ENCODE measurements at places on chromosomes 1 and 21.

GRCh38 chr1:153565529-153566374, at the start of gene S100A2:
Gene S100A2 (minus strand): TSS chr1:153565844. CDS start chr1:153563877, 1,967 bp downstream.
- peak; percentile 94 for DNase-seq

GRCh38 chr21:41090981-41091380, 77.0 kb upstream of the BACE2 start:
- no peak for DNase-seq

- peak; percentile 99 for DNase-seq
These were observed 13.0 kb downstream of the WNT9A start for GRCh38 chr1:227934476-227935313.

GRCh38 chr1:10432910-10433700, 2.9 kb downstream of the CENPS start:
- DNase-seq = no peak

- DNase-seq = no peak
These were observed 730.2 kb downstream of the LRRIQ3 start for GRCh38 chr1:73467731-73468130.

DNA sequence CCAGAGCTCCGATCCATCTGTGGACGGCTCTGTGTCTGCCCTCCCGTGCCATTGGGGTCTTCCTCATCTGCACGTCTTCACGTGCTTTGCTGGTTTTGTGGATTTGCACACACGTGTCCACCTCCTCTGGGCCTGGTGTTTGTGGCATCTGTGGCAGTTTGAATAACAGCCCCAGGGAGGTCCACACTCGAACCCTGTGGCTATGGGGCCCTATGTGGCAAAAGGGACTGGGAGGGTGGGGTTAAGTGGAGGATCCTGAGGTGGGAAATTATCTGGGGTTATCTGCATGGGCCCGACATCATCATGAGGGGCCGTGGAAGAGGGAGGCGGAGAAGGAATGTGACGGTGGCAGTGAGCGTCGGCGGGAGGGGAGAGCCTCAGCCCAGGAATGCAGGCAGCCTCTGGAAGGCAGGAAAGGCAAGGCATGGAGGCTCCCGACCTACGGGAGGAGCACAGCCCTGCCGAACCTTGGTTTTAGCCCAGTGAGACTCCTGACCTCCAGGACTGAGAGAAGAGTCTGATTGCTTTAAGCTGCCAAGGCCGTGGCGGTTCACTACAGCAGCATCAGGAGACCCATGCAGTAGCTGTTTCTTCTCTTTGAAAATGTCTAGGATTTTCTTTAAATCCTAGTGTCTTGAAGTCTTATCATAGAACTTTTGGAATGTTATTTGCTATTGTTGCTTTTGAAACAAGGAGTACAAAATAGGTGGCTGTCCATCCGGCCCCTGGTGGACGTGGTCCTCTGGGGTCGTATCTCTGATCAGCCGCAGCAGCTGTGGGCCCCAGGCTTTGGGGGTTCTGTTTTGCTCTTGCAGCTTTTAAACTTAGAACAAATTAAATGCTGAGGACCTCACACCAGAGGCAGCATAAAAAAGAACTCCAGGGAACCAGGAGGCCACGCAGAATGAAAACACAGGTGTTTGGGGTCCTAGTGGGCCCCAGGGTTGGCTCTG, 40.0 kb upstream of the LRRC3 start:
- no peak for DNase-seq

DNA sequence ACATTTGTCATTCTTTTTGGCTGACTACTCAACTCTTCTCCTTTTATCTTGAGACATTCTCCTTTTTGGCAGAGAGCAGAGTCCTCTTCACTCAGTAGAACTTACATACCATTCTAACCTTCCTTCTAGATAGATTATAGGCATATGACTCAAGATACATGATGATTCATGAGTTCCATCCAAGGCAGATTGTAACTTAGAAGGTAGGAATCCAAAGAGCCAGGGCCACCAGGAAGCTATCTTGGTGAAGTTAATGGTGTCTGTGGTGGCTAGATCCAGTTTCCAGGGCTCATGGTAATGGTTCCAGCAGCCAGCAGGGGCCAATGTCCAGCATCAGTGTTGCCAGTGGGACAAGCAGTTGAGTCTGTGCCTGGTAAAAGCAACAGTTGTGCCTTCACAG, 76.1 kb upstream of the KIAA0040 start:
- DNase-seq = no peak

DNA sequence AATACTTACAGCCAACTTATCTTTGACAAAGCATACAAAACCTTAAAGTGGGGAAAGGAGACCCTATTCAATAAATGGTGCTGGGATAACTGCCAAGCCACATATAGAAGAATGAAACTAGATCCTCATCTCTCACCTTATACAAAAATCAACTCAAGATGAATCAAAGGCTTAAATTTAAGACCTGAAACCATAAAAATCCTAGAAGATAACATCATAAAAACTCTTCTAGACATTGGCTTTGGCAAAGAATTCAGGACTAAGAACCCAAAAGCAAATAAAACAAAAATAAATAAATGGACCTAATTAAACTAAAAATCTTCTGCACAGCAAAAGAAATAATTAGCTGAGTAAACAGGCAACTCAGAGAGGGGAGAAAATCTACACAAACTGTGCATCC, 335.6 kb upstream of the PBX1 start:
- no peak for DNase-seq

GRCh38 chr1:177305040-177306018, 134.6 kb downstream of the BRINP2 start:
- DNase-seq = no peak

- peak; percentile 93 for DNase-seq
These were observed 76.4 kb downstream of the ST3GAL3 start for GRCh38 chr1:43783671-43784205.

- no peak for DNase-seq
These were observed 315.0 kb upstream of the LRRC7 start for GRCh38 chr1:69252696-69253095.

DNA sequence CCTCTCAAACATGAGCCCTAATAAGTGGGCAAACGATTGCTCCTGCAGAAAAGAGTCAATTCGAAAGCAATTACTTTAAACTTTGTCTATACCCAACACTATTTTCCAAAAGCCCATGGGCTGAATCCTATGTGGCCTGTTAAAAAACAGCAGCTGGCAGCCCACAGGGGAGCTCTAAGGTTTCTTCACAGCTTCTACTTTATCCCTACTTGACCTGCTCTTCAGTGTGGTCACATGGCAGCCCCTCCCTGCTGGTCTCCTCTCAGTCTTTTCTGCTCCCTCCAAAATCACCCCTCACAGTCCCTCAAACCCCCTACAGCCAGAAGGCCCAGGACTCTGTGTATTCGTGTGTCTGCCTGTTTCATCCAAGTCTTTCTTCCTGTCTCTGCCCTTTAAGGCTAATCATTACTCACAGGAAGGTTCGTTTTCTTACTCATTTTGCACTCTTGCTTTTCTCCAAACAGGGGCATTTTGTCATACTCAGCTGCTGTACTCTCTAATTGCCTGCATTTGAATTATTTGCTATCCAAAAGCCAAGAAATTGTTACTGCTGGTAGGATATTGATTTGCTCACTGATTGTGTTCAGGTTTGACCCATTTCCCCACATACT, 62.4 kb upstream of the FAM3B start:
- DNase-seq = peak; percentile 3

DNA sequence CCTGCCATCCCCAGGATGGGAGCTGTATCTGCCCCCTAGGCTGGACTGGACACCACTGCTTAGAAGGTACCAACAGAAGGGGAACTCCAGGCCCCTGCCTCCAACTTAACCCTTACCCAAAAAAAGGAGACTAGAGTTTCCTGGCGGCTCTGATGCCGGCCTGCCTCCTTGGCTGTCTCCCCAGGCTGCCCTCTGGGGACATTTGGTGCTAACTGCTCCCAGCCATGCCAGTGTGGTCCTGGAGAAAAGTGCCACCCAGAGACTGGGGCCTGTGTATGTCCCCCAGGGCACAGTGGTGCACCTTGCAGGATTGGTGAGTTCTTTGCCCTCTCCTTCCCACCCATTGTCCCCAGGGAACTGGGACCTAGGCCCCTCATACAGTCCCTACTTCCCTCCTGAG, 8.1 kb upstream of the LRRC71 start:
- no peak for DNase-seq

DNA sequence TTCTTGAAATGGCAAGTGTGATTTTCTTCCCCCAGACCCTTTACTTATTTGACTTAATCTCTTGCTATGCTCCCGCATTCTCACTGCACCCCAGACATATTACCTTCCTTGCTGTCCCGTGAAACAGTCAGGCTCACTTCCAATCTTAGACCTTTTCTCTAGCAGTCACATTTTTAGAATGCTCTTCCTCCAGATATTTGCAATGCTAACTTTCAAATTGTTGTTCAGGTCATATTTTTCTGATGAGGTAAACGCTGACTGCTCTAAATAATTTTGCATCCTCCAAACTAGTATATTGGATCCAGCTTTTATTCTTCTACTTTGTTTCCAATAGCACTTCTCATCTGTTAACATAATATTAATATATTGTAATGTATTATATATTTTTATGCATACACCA, 648.2 kb upstream of the NEGR1 start:
- no peak for DNase-seq

DNA sequence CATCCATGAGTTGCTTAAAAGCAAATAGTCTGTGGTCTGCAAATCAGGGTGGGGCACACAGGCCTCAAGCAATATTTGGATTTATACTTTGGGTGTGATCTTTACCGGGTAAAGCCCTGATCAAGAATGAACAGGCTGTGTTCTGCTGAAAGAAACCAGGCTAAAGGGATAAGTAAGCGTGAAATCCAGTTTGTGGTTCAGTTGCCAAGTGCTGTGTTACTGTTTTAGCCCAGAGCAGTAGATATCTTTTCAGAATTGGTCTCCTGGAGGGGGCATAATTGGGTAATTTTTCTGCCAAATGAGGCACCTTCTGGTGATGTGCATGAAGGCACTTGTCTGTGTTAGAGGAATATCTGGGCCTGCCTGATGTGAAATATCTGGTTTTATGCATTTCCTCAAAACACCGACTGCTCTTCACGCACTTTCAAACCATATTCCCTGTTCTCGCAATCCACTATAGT, 21.4 kb downstream of the AIM2 start:
- DNase-seq = peak; percentile 23

- no peak for DNase-seq
These were observed 250.9 kb downstream of the MATN1 start for GRCh38 chr1:30472526-30472925.

GRCh38 chr1:11952455-11953109, 18.1 kb downstream of the PLOD1 start:
- no peak for DNase-seq

DNA sequence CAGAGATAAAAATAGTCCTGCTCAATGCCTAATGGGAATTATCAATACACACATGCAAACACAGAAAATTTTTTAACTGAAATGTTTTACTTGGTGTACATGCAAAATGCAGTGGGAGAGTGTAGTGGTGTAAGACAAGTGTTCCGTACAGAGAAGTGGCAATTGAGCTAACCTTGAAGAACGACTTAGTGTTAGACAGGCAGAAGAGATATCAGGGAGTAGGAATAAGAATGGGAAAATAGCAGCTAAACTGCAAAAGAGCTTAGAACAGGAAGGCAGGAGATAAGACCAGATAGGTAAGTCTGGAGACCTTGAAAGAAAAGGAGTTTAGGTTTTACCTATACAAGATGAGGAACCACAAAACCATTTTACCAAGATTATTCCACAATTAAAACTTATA, 9.0 kb downstream of the USP24 start:
- DNase-seq = no peak

DNA sequence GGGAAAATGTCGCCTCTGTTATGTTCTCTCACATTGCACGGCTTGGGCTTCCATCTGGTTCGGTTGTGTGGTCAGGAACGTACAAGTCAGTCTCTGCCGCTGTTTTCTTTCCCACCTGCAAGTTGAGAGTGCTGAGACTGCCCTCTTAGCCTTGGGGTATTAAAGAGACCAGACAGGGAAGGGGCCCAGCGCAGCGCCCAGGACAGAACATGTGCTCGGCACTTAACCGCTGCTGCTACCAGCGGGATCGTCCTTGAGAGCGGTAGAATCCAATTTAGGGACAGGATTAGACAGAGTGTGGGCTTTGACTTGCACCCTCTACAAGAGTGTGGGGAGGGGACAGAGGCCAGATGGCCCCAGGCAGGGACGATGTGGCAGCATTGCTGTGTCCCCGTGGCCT, 17.7 kb upstream of the AGPAT3 start:
- DNase-seq = no peak

DNA sequence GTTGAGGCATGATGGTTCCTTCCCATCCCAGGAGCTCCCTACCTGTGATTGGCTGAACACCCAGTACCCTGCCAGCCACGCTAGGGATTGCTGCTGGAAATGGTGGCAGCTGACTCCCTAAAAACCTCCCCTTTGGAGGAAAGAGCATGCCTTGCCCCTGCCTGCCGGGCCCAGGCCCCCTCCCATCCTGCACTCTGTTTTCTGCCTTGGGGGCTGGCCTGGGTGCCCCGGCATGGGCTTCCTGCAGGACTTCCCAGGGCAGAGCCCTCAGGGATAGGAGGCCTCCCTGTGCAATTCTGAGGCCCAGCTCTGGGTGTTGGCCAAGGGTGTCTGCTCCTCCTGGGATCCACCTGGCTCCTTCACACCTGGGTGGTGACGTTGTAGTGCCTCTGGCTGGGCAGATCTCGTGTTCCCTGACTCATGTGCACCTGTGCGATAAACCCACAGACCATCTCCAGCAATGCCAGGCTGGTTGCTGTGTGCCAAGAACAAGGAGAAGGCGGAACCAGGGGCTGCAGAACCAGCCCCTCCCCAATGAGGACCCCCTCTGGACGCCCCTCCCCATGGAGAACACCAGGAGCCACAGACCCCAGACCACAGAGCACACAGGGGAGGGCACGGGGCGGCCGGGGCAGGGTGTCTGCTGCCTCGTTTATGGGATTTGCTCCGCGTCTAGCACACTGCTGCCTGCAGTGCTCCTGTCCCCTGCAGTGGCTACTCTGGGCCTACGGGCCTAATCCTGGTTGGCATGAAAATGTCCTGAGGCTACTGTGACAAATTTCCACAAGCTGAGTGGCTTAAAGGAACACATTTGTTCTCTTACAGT, 13.6 kb downstream of the CSTB start:
- no peak for DNase-seq

DNA sequence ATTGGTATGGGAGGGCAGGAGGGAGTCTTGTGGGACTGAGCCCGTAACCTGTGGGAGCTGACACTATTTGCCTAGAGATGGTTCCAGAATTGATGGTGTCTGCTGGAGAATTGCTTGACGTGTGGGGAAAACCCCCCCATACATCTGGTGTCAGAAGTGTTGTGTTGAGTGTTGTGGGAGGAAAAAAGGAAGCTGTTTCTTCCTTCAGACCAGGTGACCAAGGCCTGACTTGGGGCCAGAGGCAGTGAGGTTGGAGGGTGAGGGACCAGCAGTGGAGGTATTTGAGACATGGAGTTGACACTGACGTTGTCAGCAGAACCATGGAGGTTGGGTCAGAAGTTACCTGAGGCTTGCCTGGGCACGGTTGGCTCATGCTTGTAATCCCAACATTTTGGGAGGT, 8.3 kb downstream of the SHISAL2A start:
- no peak for DNase-seq

DNA sequence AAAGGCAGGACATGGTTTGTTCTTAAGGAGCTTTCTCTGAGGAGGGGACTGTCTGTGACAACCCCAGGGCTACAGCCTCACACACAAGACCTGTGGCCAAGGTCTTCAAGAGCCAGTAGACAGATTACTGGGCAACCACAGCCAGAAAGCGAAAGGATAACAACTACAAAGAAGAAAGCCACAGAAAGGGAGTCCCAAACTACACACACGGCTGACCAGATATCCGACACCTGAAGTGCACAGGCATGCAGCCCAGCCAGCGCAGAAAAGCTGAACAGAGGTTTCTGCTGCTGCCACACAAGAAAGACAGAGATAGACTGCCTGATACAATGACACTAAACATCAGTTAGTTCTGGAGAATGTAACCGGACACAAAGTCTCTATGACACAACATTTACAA, 21.4 kb upstream of the NADK start:
- no peak for DNase-seq
